ENCODE measurements at places on chromosomes 16 and 17.

DNA sequence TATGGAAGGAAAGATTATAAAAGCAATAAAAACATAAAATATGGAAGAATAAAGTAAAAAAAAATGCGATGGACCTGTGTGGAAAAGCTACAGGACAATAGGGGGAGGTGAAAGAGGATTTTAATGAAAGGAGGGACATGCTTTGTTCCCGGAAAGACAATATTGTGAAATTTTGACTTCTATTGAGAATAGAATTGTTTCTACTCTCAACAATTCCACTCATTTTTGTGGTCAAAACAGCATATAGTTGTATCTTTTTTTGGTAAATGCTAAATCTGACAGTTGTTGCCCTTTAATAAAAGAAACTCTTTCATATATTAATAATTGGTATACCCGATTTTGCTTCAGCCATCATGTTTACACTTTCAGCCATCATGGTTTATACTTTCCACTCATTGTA is 22.9 kb upstream of the APPBP2 start:
- DNase-seq, result no peak

GRCh38 chr17:44794851-44795413 is 35.2 kb downstream of the GJC1 start:
- peak; percentile 89 for DNase-seq

- no peak for DNase-seq
Measured at GRCh38 chr17:1590747-1591473, 28.3 kb upstream of the PITPNA start.

DNA sequence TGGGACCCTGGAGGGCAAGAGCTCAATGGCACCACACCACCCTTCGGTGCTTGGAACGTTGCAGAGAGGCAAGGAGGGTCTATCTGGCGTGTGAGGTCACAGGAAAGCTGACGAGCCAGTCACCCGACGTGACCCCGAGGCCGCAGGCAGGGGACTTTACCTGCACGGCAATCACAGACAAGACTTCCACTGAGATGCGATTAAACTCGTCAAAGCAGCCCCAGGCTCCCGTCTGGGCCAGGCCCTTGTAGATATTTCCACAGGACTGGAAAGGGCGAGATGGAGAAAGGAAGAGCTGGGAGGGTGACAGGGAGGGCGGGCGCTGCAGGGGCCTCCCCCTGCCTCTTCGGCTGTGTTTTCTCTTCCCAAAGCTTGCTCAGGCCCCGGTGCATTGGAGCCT is 78.3 kb downstream of the DNAH17 start:
- no peak for DNase-seq

DNA sequence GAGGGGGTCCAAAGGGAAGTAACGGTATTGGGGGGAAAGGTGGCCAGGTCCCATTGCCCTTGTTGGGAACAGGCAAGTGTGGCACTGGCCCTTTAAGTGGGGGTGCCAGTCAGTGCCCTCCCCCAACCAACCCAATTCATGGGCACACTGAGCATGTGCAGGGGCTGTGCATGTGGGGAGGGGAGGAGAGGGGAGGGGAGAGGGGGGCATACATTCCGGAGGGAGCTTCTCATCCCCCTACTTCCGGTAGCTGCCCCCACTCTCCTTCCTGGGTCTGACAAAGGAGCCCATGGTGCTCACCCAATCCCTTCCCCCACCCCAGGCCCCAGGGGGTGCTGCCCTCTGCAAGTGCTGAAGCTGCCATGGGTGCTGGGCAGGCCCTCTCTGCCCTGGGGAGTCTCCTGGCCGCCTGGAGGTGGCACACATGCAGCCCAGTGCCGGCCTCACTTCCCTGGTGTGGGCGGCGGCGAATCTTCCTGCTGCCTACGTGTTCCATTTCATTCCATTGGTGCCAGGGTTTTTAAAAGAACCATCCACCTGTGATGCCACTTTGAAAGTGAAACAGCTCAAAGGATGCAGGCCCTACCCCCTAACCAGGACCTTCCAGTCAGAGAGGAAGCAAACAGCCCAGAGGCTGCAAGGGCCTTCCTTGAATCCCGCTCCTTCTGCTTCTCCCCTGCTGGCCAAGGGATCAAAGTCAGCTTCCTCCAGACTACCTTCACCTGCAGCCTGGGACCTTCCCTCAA is 11.0 kb downstream of the HEXIM2 start:
- DNase-seq, result no peak

DNA sequence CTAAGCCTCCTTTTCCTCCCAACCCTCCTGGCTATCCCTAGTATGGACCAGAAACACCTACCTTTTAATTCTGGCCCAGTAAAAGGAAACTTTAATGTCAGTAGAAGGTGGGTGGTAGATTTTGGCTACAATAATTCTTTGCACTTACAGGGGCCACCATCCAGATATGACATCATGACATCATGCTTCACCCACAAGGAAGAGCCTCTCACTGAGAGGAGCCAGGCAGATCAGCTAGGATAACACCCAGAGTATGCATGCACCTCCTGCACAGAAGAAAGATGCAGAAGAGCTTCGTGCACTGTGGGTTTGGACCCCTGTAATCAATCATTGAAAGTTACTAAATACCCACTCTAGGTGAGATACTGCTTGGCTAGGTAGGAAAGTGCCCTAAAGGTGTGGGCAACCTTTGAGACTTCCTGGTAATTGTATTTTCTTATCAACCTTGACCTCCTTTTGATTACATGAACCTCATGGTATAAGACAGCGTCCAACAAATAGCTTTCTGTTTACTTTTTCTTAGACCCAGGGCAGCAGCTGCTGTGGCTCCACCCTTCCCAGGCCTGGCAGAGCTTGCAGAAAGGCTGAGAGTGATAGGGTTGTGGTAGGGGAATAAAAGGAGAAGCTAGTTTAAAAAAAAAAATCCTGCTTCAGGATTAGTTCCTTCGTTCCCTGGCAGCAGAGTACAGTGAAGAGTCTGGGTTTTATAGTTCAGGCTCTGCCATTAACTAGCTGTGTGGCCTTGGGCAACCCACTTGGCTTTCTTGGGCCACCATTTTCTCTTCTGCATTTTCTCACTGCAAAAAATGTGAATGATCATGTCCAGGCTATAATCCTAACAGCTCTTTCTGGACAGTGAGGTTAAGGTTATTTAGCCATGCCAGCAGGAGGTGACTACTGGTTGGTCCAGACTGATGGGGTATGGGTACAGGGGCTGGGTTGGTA is 6.2 kb downstream of the MAP3K14 start:
- no peak for DNase-seq

- peak; percentile 5 for DNase-seq
Measured at GRCh38 chr17:57739402-57740234, 5.5 kb downstream of the CCDC182 start.

DNA sequence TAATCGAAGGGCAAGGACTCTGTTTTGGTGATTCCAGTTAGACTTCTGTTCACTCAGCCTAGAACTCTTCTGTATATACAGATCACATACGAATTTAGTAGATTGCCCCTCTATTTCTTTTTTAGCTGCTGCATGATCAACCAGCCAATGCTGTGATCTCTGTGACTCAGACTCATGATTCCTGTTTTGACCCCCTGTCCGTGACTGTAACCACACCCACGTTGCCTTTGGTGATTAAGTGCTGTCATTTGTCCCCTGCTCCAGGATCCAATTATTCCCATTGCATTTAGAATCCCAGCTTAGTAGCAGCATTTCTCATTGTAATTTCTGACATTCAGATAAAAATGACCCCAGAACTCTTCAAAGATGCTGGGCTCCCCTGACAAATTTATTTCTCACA is 545.7 kb downstream of the NPIPA7 start:
- DNase-seq, result no peak

DNA sequence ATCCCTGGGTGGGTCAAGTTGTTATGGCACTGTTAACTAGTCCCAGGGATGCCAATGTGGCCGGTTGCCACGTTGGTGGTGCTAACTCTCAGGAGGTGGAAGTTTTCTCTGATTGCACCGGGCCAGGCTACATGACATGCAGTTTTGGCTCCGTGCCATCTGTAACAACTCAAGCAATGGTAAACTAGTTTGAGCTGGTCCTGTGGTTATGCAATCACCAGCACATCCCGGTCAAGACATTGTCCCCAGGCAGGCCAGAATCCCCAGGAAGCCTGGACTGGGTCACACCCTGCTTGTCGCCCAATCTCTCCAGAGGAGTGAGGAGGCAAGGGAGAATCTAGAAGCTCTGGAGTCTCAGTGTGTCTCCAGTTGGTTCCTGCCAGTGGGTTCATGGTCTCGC is 10.1 kb upstream of the CCL17 start:
- DNase-seq, result peak; percentile 29

- DNase-seq, result no peak
Measured at GRCh38 chr16:104928-105327, 26.9 kb downstream of the MPG start.

DNA sequence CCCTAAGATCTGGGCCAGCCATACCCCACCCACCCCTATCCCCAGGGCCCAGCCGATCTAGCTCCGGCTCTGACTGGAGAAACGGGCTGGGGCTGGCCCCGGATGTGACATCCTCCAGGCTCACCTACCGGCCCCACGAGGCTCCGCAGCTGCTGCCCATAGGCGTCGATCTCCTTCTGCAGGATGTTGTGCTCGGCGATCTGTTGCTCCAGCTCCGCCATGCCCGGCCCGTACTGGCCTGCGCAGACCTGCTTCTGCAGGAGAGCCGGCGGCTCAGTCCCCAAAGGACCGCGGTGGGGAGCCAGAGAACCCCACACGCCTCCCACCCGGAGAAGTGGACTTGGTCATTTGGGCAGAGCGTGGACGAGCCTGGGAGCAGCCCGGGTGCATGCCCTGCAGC is 4.8 kb downstream of the EVPL start:
- no peak for DNase-seq

- DNase-seq, result no peak
Measured at GRCh38 chr17:29393436-29393835, 3.3 kb downstream of the TAOK1 start.

GRCh38 chr16:80580109-80580832 is 39.5 kb downstream of the DYNLRB2 start:
- no peak for DNase-seq

GRCh38 chr17:57665128-57665527 is 80.0 kb downstream of the CCDC182 start:
- DNase-seq, result no peak

DNA sequence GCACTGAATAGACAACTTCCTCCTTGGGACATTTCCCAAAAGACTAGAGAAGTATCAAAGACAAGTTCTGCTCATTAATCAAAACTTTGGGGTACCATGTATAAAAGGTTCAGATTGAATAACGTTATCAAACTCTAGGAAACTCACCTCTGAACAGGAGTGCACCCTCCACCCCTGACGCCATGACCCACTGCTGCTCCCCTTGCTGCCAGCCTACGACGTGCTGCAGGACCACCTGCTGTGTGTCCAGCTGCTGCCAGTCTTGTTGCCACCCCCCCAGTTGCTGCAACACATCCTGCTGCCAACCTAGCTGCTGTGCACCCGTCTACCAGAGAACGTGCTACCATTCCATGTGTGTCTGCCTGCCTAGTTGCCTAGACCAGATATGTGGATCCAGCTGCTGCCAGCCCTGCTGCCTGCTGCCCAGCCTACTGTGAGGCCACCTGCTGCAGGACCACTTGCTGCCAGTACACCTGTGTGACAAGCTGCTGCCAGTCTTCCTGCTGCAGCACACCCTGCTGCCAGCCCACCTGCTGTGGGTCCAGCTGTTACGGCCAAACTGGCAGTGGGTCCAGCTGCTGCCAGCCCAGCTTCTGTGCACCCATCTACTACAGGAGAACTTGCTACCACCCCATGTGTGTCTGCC is 13.8 kb upstream of the KRTAP9-2 start:
- no peak for DNase-seq

DNA sequence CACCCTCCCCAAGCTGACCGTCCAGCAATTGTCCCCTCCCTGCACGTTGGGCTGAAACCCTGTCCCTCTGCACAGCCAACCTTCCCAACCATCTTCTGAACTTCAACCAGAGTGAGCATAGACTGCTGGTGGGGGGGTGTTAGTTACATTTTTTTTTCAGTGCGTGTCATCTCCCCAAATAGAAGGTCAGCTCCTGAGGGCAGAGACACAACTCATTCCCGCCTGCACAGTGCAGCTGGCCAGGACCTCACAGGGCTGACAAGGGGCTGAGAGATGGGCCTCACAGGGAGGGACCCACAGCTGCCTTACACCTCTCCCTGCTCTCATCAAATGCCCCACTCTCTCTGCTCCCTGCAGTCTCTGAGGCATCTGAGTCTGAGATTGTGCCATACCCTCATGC is 8.4 kb downstream of the SRL start:
- DNase-seq, result no peak

- peak; percentile 54 for DNase-seq
Measured at GRCh38 chr17:15398736-15399331, 57.4 kb upstream of the TEKT3 start.

- DNase-seq, result peak; percentile 54
Measured at GRCh38 chr16:71358464-71358998, at the start of gene CALB2. TSS of gene CALB2 (plus strand) at chr16:71358723. CDS start at chr16:71358793, 70 bp downstream.

GRCh38 chr17:59456428-59456827 is 109.0 kb upstream of the DHX40 start:
- DNase-seq, result no peak

DNA sequence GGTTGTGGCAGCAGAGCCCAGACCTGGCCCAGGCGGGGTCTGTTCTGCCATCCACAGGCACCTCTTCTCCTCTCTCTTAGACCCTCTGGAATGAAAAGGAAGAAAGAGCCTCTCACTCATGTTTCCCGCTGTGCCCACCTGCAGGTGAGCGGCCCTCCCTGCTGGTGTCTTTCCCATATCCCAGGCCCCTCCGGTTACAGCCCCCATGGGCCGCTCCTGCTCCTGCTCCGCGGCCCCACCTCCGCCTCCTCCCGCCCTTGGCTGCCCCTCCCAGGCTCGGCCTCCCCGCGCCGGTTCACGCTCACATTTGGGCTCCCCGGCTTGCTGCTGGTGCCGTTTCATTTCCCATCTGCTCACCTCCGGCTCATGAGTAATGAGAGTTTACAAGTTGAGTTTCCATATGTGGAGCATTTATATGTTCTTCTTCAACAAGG is 98.7 kb upstream of the SDK2 start:
- DNase-seq, result no peak

GRCh38 chr16:89446136-89446974 is 44.0 kb downstream of the ANKRD11 start:
- DNase-seq, result no peak

DNA sequence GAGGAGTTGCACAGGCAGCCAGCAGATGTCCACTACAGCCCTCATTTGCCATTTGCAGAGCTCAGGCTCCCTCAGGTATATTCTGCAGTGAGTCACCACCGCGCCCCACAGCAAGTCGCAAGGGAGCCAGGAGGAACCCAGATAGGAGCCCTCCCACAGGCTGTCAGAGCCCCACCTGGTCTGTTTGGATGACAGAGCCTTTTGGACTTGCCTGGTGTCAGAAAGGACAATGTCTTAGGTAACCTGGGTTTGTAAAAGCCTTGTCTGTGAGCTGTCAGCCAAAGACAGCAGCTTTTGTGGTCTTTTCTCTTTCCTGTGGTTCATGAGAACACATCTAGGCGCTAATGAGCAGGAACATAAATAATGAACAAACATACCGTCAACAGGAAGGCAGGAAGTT is 70.9 kb downstream of the GNAO1 start:
- no peak for DNase-seq

- no peak for DNase-seq
Measured at GRCh38 chr17:6046431-6046830, 23.7 kb upstream of the WSCD1 start.

- no peak for DNase-seq
Measured at GRCh38 chr17:31470592-31470991, 79.1 kb downstream of the RAB11FIP4 start.

- no peak for DNase-seq
Measured at GRCh38 chr16:4160658-4161430, 44.6 kb upstream of the ADCY9 start.

- no peak for DNase-seq
Measured at GRCh38 chr17:33178681-33179080, 114.4 kb downstream of the ASIC2 start.

Measured in dermis microvascular lymphatic vessel endothelial cell (primary cell).